ENCODE measurements at places on chromosomes 1 and 21.

DNA sequence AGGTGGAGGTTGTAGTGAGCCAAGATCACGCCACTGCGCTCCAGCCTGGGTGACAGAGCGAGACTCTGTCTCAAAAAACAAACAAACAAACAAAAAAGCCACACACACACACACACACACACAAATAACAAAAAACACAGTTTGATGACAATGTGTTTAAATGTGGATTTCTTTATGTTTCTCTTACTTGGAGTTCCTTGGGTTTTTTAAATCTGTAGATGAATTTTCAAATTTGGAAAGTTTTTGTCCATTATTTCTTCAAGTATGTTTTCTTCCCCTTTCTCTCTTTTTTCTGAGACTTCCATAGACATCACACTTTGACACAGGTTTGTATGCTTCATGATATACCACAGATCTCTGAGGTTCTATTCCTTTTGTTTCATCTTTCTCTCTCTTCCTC lies 12.1 kb upstream of the PPIE start:
- no peak for DNase-seq

GRCh38 chr1:56417646-56418045 lies 161.7 kb downstream of the PLPP3 start:
- DNase-seq = no peak

DNA sequence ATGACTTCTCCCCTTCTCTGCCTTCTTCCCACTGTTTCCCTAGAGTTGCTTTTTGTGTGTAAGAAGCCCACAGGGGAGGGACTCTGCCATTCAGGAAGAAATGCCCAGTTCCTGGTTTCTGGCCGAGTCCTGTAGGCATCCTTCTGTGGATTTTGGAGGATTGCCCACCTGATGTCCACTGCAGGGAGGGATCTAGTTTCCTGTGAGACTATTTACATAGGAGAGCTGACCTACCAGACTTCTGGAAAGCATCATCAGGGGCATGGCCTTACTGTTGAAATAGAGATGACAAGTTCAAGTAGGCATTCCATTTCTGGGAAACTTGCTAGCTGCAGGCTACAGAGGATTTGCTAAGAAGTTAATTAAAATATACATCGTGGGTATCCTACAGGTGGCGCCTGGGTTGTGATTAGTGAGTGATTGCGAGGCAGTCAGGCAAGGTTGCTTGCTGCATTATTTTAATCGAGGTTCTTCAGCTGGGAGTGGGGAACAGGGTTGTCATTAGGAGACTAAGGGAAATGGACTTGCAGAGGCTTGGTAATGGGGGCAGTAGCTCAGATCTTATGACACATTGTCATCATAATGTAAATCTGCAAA lies 148.7 kb downstream of the HHAT start:
- no peak for DNase-seq

DNA sequence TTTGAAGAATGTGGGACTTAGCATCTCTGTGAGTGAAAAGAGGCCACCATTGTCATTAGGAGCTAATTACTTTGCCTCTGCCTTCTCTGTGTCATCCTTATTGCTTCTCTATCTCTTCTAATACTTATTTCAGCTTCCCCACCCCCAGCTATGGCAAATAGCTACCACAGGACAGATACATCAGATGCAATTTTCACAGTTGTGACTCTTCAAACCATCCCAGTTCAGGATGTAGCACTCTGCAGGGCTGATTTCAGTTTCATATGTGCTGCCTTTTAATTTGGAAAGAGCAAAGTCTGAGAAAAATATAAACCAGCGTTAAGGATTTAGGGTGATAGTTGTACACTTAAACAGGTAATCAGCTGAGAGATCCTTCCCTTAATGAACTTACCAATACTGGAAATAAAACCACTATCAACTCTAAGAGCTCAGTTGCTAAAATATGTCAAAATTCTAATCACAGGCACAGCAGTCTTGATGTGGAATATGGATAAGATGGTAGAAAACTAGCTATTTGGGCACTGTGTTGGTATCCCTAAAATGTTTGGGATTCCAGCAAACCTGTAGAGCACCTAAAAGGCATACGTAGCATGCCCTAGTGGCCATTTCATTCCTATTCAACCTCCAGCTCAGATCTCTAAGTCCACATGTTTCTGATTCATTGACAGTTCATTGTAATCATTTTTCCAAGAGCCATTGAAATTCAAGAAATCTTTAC lies 148.4 kb downstream of the SYT2 start:
- no peak for DNase-seq

DNA sequence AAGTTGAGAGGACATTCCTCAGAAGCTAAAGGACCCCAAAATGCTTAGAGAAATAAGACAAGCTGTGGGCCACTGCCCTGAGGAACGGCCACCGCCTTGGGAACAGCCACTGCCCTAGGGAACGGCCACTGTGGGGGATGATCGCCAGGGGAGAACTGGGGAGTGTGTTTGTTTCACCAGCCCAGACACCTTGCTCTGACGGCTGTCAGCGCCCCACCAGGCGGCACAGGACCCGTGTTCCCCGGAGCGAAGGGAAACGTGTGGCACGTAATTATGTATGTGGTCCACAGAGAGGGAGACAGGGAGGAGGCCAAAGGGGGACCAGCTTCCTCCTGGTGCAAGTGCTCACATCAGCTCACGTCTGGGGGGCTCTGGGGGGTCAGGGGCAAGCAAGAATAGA lies 45.8 kb upstream of the RIPK4 start:
- no peak for DNase-seq
